ENCODE measurements at places on chromosomes 1 and 21. TPM values are rescaled to one million over a fixed set of nuclear protein-coding genes. Genes with fewer than 3 reads are reported as not detected.

- peaks cover 3% of the 10 kb centered on the region for H3K4me1 ChIP-seq
- no peak for DNase-seq
- no peak overlapping the region for H3K4me3 ChIP-seq
- H3K27ac ChIP-seq: no peak overlapping the region
- H3K27me3 ChIP-seq: peaks cover 16% of the 10 kb centered on the region
- no peaks in the 10 kb centered on the region for H3K36me3 ChIP-seq
These were observed 6.5 kb downstream of the CACHD1 start for GRCh38 chr1:64476251-64476952.

CLCA4 gene
- not detected for polyA plus RNA-seq

IFFO2 gene
- 0.78 TPM for polyA plus RNA-seq

- H3K4me3 ChIP-seq: peak within 1 kb of the TSS; percentile 78
- H3K27ac ChIP-seq: peak within 1 kb of the TSS; percentile 100
- H3K36me3 ChIP-seq: peaks cover 6% of the 10 kb centered on the region
- no peaks in the 10 kb centered on the region for H3K27me3 ChIP-seq
- peaks cover 56% of the 10 kb centered on the region for H3K4me1 ChIP-seq
- DNase-seq: peak; percentile 94
These were observed at the start of gene MX2 for GRCh38 chr21:41361786-41362604. Gene MX2 (plus strand): TSS chr21:41362027. CDS start chr21:41376907, 14,880 bp downstream.

PLA2G2F gene
- polyA plus RNA-seq: not detected

COA6 gene
- polyA plus RNA-seq: 46.3 TPM

RNF207 gene
- polyA plus RNA-seq: not detected

GRCh38 chr1:230120921-230121381 lies 53.9 kb downstream of the GALNT2 start:
- no peak overlapping the region for H3K27ac ChIP-seq
- H3K4me1 ChIP-seq: peaks cover 8% of the 10 kb centered on the region
- no peak overlapping the region for H3K4me3 ChIP-seq
- peak; percentile 22 for DNase-seq
- H3K27me3 ChIP-seq: no peaks in the 10 kb centered on the region

DNA sequence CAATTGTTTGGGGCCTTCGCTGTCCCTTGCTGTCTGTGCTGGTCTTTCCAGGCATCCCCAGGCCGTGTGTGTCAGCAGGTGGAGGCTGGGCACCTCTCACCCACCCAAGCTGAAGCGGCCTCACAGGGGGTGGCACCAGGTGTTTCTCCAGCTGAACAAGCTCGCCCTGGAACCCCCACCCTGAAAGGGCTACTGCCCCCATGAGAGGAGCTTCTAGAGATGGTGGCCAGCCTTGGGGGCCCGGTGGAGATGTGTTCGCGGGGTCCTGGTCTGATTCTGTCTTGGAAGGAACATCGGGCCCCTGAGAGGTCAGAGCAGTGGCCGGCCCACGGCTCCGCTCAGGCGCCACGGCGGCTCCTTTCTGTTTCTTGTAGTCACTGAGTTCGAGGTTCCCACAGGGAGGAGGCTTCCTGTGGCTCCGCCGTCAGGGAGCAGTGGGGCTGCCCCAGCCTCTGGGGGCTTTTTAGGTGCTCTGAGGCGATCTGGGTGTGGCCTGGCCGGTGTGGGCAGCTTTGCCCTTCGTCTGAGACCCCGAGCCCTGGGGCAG lies 46.9 kb downstream of the SKI start:
- no peak overlapping the region for H3K4me3 ChIP-seq
- DNase-seq: no peak
- peaks cover 37% of the 10 kb centered on the region for H3K4me1 ChIP-seq
- H3K27me3 ChIP-seq: no peaks in the 10 kb centered on the region
- H3K36me3 ChIP-seq: peaks cover 11% of the 10 kb centered on the region

MROH9 gene
- not detected for polyA plus RNA-seq

GRCh38 chr1:205494115-205494514 lies 10.4 kb upstream of the CDK18 start:
- H3K4me1 ChIP-seq: peaks cover 11% of the 10 kb centered on the region
- no peaks in the 10 kb centered on the region for H3K27me3 ChIP-seq
- no peaks in the 10 kb centered on the region for H3K36me3 ChIP-seq
- H3K4me3 ChIP-seq: no peak overlapping the region
- no peak for DNase-seq

DNA sequence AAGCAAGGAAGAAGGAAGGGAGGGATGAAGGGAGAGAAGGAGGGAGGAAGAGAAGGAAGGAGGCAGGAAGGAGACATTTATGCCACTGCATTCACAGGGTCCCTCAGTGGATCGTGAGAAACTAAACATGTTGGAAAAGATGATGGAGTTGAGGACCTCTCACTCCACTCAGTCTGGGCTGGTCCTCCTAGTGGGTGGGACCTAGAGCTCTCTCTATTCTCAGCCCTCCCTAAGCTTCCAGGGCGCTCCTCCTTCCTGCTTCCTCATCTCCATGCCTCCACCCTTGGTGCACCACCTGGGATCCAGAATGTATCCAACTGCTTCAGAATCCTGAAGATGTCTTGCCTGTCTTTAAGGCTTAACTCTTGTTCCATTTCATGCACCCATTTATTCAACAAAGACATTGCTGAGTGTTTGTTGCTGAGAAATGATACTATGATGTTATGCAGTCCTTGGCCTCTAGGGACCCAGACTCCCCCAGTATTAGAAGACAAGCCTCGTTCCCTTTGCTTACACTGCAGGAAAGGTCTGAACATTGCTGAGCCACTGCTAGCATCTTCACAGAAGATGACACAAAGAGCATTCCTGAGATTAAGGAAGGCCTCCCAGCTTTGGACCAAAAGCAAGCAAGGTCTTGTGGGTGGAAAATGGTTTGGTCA lies 88.5 kb downstream of the BEND5 start:
- H3K27ac ChIP-seq: no peak overlapping the region
- no peaks in the 10 kb centered on the region for H3K27me3 ChIP-seq
- H3K4me3 ChIP-seq: no peak overlapping the region
- no peaks in the 10 kb centered on the region for H3K36me3 ChIP-seq
- H3K4me1 ChIP-seq: no peaks in the 10 kb centered on the region
- no peak for DNase-seq

MPL gene
- polyA plus RNA-seq: not detected

DNA sequence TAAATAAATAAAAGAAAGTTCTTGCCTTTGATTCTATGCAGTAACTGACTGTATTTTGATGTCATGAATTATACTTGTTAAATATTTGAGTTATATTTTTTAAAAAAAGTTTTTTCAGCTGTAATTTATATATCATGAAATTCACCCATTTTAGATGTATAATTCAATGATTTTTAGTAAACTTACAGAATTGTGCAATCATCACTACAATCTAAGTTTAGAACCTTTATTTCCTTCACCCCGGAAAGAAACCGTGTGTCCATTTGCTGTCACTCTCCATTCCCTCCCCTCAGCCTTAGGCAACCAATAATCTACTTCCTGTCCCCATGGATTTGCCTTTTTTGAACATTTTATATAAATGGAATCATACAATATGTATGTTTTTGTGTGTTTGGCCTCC lies 32.5 kb upstream of the DISC1 start:
- no peak overlapping the region for H3K4me3 ChIP-seq
- DNase-seq: no peak
- H3K36me3 ChIP-seq: no peaks in the 10 kb centered on the region
- H3K4me1 ChIP-seq: peaks cover 16% of the 10 kb centered on the region
- H3K27ac ChIP-seq: no peak overlapping the region
- H3K27me3 ChIP-seq: no peaks in the 10 kb centered on the region

GRCh38 chr1:60222360-60223115 lies 149.0 kb upstream of the C1orf87 start:
- no peak overlapping the region for H3K27ac ChIP-seq
- no peaks in the 10 kb centered on the region for H3K4me1 ChIP-seq
- no peak for DNase-seq
- H3K4me3 ChIP-seq: no peak overlapping the region
- no peaks in the 10 kb centered on the region for H3K27me3 ChIP-seq
- no peaks in the 10 kb centered on the region for H3K36me3 ChIP-seq

CELA3A gene
- not detected for polyA plus RNA-seq

DNA sequence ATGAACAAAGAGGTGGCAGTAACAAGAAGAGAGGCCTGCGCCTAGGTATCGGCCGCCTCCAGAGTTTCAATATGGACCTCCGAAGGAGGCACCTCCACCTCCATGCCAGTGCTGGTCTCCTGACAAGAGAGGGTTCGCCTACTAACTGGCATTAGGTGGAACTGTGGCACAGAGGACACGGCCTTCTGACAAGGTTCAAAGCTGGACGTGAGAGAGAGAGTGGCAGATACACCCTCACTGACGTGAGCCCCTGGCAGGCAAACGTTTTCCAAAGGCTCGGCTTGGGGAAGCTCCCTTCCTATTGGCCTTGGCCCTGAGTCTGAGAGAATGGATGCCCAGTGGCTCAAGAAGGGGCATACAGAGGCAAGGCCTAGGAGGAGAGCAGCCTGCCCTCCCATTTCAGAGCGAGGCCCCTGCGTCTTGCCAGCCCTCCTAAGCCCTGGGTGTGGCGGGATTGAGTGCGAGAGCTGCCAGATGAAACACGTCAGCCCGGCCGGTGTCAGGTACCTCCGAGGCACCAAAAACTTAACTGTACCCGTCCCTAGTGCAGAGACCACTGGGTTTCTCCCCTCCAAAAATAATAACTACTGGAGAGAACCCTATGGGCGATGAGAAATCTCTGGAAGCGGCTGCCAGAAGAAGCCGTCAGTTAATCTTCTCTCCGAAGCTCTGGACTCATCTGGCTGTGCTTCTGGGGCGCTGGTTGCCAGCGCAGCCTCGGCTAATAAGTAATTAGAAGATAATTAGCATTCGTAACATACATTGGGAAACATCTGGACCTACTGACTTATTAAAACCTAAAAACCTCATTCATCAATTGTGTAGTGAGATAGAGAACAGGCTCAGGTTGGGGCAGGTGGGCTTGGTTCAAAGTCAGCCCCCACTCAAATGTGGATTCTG lies 283.6 kb downstream of the NPHP4 start:
- H3K4me3 ChIP-seq: no peak overlapping the region
- H3K27ac ChIP-seq: no peak overlapping the region
- H3K36me3 ChIP-seq: no peaks in the 10 kb centered on the region
- H3K4me1 ChIP-seq: no peaks in the 10 kb centered on the region
- no peak for DNase-seq

DNA sequence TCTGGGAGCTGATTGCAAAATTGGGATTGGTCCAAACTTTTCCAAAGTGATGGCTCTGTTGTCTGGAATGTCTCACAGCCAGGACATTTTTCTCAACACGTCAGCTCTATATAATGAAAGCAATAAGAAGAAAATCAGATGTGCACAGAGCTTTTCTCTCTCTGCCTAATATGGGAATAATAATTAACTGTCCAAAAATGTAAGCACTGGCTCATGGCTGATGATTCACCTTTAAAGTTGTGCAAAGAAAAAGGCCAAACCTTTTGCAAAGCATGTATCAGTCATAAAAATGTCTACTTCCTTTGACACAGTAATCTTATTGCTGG lies 30.4 kb downstream of the ZNF281 start:
- no peak overlapping the region for H3K4me3 ChIP-seq
- no peaks in the 10 kb centered on the region for H3K36me3 ChIP-seq
- H3K27ac ChIP-seq: no peak overlapping the region
- H3K27me3 ChIP-seq: no peaks in the 10 kb centered on the region

GRCh38 chr1:163120372-163120771 lies 51.2 kb downstream of the RGS4 start:
- no peak for DNase-seq
- no peaks in the 10 kb centered on the region for H3K27me3 ChIP-seq
- H3K27ac ChIP-seq: no peak overlapping the region
- H3K4me3 ChIP-seq: no peak overlapping the region
- no peaks in the 10 kb centered on the region for H3K4me1 ChIP-seq

DNA sequence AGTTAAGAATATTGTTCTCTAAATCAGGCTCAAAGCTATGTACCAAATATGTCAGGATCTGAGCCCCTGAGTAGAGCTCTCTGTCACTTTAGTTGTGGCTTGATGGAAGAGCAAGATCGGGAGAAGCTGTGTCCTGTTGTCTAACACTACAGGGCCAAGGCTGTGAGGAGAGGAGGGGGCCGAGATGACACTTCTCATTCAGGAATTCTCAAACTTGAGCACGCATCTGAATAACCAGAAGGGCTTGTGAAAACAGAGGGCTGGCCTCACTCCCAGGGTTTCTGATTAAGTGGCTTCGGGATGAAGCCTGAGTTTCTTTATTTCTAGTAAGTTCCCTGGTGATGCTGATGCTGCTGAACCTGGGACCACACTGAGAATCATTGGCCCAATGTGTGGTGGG lies 209.2 kb upstream of the DAB1 start:
- DNase-seq: no peak
- no peaks in the 10 kb centered on the region for H3K27me3 ChIP-seq
- no peaks in the 10 kb centered on the region for H3K4me1 ChIP-seq
- no peak overlapping the region for H3K27ac ChIP-seq
- no peak overlapping the region for H3K4me3 ChIP-seq

- no peaks in the 10 kb centered on the region for H3K36me3 ChIP-seq
- DNase-seq: no peak
- no peak overlapping the region for H3K4me3 ChIP-seq
- no peak overlapping the region for H3K27ac ChIP-seq
- no peaks in the 10 kb centered on the region for H3K27me3 ChIP-seq
These were observed 31.8 kb upstream of the DISP1 start for GRCh38 chr1:222783051-222783450.

OLIG2 gene
- polyA plus RNA-seq: 0.20 TPM

- no peak for DNase-seq
- peaks cover 16% of the 10 kb centered on the region for H3K4me1 ChIP-seq
- no peak overlapping the region for H3K27ac ChIP-seq
- H3K27me3 ChIP-seq: no peaks in the 10 kb centered on the region
- no peaks in the 10 kb centered on the region for H3K36me3 ChIP-seq
- H3K4me3 ChIP-seq: no peak overlapping the region
These were observed 22.8 kb upstream of the BATF3 start for GRCh38 chr1:212722270-212722957.

HAX1 gene
- polyA plus RNA-seq: 51.4 TPM

SPATA17 gene
- polyA plus RNA-seq: not detected

CELA3B gene
- polyA plus RNA-seq: not detected

RHD gene
- not detected for polyA plus RNA-seq

DNA sequence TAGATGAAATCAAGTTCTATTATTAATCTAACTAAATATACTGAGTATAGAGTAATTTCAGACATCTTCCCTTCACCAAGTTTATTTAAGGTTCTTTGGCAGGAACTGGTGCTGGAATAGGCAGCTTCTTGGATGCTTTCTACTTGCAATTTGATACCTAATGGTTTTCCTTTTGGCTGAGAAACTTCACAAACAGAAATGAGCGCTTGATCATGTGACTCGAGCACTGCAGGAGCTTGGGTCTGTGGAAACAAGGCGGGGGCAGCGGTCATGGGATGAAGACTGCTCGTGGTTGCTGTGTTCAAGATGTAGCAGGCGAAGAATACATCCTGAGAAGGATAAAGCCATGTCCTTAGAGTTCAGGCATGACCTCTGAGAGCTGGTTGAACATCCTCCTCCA lies 136.8 kb downstream of the PTPRC start:
- H3K4me3 ChIP-seq: peak overlapping the region; percentile 9
- peak overlapping the region; percentile 86 for H3K27ac ChIP-seq
- H3K4me1 ChIP-seq: peaks cover 38% of the 10 kb centered on the region
- H3K36me3 ChIP-seq: no peaks in the 10 kb centered on the region

Data from CD14-positive monocyte (primary cell).